ENCODE measurements at places on chromosomes 3 and 15. TPM values are rescaled to one million over a fixed set of nuclear protein-coding genes. Genes with fewer than 3 reads are reported as not detected.

TEX55 gene
- not detected for total RNA-seq

KIF23 gene
- total RNA-seq, result 6.7 TPM

GRCh38 chr3:196166741-196167140 is 44.5 kb downstream of the ZDHHC19 start:
- H3K27ac ChIP-seq, result no peak overlapping the region
- H3K4me1 ChIP-seq, result no peaks in the 10 kb centered on the region

DNA sequence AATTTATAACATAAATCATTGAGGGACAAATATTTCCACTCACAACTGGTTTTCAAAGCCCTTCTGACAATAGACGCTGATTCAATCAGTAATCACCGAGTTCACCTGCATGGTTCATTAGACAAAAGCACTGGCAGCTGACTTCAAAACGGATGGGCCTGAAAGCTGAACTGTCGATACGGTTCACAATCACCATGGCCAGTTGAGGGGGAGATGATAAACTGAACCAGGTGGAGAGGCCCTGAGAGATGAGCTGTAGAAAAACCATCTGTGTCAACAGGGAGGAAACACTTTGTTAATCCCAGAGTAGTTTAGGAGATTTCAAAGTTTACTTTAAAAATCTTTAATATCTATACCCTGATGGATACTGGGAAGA is 75.0 kb downstream of the PEX5L start:
- H3K4me1 ChIP-seq, result no peaks in the 10 kb centered on the region
- H3K27me3 ChIP-seq, result no peaks in the 10 kb centered on the region
- no peaks in the 10 kb centered on the region for H3K36me3 ChIP-seq
- no peak for DNase-seq

DNA sequence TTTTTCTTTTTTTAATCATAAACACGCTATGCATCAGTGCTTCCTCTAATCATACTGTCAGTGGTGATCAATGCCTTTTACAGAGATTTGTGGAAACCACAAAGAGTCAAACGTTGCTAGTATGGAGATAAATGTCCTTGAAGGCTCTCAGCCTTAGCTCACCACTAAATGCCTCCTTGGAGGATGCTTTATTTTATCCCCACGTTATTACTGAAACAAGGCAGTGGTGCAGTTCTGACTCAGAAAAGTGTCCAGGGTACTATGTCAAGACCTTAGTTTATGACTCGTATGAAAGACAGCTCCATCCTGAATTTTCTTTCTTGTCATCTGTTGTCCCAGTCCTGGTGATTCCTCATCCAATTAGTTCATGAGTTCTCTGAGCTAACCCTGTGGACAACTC is 1146.7 kb downstream of the IGSF11 start:
- no peaks in the 10 kb centered on the region for H3K36me3 ChIP-seq
- H3K27me3 ChIP-seq, result no peaks in the 10 kb centered on the region
- no peak overlapping the region for H3K4me3 ChIP-seq
- no peak for DNase-seq
- H3K27ac ChIP-seq, result no peak overlapping the region

SNX33 gene
- 26.7 TPM for total RNA-seq
